ENCODE measurements at places on chromosomes 16 and 17. TPM values are rescaled to one million over a fixed set of nuclear protein-coding genes. Genes with fewer than 3 reads are reported as not detected.

The ARHGAP27 gene
- 29.8 TPM for total RNA-seq

The MPP3 gene
- 13.9 TPM for total RNA-seq

The NGFR gene
- not detected for total RNA-seq

The SCIMP gene
- total RNA-seq: not detected

The HCRT gene
- total RNA-seq: not detected

All from thoracic aorta endothelial cell (primary cell).